Stimulated activated CD4-positive, alpha-beta T cell treated with anti-CD3 and anti-CD28 coated beads, Interleukin-15, amount 100 ng/mL, for 48 hours (primary cell): ENCODE measurements at places on chromosomes 1 and 21.

DNA sequence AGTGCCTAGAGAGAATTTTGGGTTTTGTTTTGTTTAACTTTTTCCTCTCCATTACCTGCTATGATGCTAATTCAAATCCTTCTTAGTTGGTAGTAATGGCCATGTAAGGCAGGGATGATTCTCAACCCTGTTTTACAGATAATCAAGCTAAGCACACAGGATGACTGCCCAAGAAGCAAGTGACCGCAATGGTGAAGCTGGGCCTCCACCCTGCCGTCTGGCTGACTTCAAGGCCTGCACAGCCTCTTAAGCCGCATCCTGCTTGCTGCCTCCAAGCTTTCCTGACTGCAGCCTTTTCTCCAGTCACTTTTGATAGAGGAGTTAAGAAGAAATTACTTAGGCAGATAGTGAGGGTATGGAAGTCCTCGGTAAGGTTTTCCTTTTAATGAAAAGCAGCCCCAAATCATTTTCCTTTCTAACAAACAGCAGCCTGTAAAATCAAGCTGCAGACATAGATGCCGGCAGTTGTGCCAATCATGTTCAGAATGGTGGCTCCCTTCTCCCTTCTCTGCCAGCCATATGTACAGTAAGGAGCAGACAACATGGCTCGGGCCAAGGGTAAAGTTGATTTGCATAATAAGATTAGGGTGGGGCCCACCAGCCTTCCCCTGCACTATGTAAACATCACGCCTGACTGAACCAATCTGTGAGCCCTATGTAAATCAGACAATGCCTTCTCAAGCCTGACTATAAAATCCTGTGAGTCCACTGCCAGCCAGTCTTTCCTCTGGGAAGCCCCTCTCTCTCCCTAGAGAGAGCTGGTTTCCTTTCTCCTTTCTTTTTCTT is 8.8 kb upstream of the CTBS start:
- DNase-seq, result no peak

GRCh38 chr1:103108376-103109150 is at the start of gene COL11A1:
Gene COL11A1, minus strand, starts transcription at chr1:103108522. Its CDS starts 344 bp downstream, at chr1:103108178.
- no peak for DNase-seq

DNA sequence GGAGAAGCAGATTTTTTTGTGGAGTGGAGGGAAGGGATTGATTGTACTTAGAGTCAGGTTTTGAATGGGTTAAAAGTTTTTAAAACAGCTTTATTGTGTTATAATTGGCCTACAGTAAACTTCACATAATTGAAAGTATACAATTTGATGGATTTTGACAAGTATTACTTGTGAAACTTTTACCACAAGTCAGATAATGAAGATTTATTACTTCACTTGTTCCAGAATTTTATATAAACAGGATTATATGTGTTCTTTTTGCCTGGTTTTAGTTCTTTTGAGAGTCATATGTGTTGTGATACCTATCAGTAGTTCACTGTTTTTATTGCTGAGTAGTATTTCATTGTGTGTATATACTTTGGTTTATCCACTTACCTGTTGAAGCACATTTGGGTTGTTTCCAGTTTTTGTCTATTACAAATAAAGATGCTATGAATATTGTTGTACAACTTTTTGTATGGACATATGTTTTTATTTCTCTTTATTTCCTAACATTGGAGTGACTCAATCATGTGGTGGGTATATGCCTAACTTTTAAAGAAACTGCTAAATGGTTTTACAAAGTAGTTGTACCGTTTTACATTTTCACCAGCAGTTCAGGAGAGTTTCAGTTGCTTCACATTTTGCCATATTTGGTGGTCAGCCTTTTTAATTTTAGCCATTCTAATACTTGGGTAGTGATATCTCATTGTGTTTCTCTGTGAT is 71.0 kb downstream of the DYRK1A start:
- DNase-seq, result no peak

GRCh38 chr1:157157501-157158190 is 19.5 kb upstream of the ETV3 start:
- DNase-seq, result no peak

- no peak for DNase-seq
These were observed 32.1 kb downstream of the SH3BGR start for GRCh38 chr21:39483917-39484316.

DNA sequence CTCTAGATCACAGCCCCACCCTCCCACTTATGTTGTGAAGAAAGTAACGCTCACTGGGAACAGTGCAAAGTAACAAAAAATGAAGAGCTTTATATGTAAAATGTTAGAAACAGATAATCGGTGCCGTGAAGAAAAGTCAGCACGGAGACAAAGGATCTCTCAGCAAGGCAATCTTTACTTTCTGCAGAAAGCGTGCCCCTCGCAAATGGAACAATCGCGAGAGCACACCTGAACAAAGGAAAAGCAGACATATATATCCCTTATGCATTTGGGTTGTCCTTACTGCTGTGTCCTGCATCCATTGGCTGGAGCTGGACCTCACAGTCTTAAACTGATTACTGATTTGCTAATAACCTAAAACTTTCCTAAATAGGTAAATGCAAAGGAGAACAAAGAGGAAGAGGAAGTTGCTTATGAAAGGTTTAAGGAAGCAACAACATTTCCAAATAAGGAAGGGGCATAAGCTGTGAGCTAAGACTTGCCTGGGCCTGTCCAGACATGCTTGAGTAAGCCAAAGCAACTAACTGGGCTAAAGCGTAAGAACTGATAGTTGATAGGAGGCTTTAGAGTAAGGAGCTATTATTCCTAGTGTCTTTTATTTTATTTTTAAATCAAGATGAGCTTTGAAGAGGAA is 89.7 kb downstream of the GTF2B start:
- DNase-seq, result no peak

DNA sequence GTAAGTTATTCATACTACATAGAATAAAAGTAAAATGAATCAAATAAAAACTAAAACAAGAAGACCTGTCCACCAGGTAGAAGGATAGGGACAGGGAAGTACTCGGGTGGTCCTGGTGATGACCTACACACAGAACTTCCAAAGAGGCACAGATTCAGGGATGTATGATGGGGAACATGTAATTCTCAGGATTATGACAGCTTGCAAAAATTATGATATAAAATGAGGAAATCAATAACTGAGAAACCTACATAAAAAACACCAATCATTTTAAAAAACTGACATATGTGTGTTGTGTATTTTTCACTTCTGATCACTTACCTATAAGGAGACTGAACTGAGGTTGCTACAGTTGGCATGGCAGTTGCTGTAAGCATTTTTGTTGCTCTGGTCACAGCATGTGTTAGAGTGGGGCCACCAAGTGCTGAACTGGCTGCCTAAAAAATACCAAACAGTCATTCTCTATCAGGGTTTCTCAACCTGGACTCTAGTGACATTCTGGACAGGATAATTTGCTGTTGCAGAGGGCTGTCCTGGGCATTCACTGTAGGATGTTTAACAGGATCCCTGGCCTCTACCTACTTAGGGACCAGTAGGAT is 73.8 kb downstream of the USP24 start:
- no peak for DNase-seq

DNA sequence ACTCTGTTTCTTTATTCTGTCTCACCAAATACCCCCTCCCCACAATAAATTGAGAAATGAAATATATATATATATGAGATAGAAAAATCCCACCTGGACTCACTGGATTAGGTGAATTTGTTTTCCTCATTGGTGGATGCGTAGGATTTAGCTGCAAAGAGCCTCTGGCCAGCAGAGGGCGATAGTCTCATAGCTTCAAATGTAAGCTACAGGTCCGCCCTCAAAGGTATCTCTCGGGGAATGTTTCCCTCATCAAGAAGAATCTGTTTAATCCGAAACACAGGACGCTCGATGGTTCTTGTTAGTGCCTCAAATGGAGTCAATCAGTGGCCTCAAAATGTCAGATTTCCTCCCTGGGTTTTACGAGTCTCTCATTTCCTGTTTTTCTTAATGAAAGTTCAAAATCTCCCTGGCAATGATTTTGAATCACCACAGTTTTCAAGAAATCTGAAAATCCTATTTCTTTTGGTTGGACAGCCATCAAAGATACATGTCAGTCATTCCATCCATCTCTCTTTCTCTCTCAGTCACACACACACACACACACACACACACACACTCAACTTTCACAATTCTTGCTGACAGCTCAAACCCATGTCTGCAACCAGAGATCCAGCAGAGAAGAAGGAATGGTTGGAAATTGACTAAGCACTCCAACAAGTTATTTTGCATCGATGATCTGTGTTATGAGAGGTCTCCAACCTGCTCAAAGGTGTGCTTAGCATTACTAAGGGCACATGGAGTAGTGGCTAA is 13.9 kb upstream of the CAMK1G start:
- DNase-seq, result peak; percentile 65

DNA sequence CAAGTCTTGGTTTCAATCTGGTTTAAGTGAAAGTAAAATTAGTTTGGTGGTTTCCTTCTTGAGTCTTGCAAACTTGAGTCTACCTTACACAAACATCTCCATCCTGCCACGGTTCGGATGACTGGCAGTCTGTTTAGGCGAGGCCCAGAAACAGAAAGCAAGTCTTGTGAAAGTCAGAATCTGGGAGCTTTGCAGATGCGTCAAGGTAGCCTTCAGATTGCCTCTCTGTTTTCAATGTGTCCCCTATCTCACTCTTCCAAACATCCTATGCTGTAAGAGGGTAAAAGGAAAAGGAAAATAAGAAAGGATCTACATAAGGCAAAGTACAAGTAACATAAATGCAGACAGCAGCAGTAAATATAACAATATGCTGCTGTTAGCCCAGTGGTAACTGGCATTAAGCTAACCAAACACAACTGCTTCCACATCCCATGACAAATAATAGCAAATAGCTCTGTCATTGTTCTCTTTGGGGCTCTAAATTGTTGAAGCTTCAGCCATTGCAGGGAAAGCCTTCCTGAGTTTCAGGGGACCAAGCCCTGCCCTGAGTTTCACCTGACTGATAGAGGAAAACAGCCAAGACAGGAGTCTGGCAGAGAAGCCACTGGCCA is 26.2 kb upstream of the C1orf105 start:
- DNase-seq, result peak; percentile 66

DNA sequence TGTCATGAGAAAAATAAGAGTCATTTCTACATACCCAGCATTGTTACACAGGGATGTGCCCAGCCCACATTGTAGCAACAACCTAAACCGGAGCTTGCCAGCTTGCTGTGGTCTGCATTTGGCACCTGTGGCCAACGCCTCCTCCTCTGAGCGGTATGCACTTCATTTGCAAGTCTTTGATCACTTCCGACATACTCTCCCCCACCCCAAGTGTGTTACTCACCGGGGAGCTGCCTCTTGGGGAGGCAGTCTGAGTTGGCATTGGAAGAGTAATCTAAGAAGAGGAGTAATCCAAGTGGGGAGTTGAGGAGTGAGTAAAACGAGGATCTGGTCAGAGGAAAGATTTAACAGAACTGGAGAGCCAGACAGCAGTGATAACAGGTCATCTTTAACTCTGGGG is 3.8 kb downstream of the BCL9 start:
- DNase-seq, result peak; percentile 83

DNA sequence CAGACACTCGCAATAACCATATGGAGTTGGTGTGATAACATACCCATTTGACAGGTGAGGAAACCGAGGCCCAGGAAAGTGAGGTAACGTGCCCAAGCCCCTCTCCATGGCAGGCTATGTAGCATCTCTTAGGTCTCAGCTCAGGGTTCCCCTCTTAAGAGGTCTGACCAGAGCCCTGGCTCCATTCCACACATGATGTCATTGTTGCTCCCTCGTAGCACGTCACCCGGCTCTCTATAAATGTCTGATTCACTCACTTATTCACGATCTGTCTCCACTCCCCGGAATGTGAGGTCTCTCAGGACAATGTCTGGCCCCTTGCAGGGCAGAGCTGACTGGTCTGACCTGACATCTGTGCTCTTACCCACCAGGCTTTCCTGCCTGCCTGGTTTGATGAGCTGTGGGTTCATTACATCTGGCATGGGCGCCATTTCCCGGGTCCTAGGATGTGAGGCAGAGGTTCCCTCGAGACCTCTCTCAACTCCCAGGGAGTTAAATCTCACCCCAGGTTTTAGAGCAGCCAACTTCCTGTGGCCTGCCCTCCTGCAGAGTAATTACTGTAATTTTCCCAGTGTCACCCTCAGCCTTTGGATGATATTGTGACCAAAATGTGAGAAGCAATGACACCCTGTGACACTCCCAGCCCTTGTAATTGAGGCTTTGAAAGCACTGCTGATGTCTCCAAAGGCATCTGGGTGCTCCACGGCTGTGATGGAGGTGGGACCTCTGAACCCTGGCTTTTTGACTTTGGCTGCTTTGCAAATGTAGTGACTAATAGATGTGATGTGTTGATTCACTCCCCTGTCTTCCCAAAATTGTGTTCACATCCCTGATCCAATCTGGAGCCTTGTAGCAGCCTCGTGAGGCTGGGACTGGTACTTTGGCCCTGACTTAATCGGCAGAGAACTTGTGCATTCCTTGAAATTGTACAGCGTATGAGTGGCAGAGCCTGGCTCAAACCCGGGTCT is 10.6 kb downstream of the ACTL8 start:
- no peak for DNase-seq
